Stimulated activated CD4-positive, alpha-beta T cell treated with anti-CD3 and anti-CD28 coated beads, Interleukin-15, amount 100 ng/mL, for 1 hour (primary cell): ENCODE measurements at places on chromosomes 7 and 10.

GRCh38 chr10:1127629-1128028 is 71.4 kb downstream of the WDR37 start:
- DNase-seq: no peak

- DNase-seq: no peak
Observed at GRCh38 chr7:2661602-2662272, 26.3 kb upstream of the AMZ1 start.

DNA sequence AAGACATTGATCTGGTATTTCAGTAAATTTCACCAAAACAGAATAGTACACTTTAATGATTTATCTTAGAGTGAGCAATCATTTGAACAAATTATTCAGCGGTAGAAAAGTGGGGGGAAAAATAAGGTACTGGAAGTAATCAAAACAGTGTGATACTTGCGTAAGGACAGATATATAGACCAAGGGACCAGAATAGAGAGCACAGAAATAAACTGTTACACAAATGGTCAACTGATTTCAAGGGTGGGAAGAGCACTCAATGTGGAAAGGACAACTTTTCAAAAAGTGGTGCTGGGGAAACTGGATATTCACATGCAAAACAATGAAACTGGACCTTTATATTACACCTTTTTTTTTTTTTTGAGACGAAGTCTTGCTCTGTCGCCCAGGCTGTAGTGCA is 119.9 kb downstream of the NRBF2 start:
- DNase-seq: no peak

DNA sequence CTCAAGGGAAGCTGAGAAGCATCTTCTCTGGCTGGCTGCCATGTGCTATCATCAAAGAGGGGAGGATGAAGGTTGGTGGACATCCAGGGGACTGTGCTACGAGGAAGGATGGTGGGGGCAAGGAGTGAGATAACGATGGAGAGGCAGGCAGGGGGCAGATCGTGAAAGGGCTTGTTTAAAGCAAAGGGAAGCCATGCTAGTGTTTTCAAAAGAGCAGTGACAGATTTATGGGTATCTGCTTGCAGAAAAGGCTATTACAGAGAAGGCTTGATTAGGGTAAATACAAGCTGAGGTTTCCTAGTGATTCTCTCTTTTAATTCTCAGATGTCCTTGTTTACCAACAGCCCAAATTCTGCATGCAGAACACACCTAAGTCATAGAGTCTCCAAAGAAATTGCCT is 88.9 kb upstream of the MKX start:
- DNase-seq: no peak
